Activated T-helper 1 cell treated with anti-CD3 and anti-CD28 coated beads, Interleukin-12 subunit alpha, Interleukin-12 subunit beta, Interleukin-2, Interleukin-4 antibody, amounts not matched to agents 30 ng/mL and 10 ng/mL and 1 ng/mL, durations not matched to agents 14 hours and 24 hours and 36 hours (primary cell): ENCODE measurements at places on chromosomes 1 and 21. TPM values are rescaled to one million over a fixed set of nuclear protein-coding genes. Genes with fewer than 3 reads are reported as not detected.

GRCh38 chr1:94026619-94027380 is 94.1 kb downstream of the ABCA4 start:
- DNase-seq = no peak
- peaks cover 16% of the 10 kb centered on the region for H3K27me3 ChIP-seq
- peaks cover 16% of the 10 kb centered on the region for H3K4me1 ChIP-seq
- no peaks in the 10 kb centered on the region for H3K36me3 ChIP-seq

GRCh38 chr1:201023920-201024624 is 558 bp upstream of the KIF21B start:
- H3K27ac ChIP-seq = no peak overlapping the region
- no peaks in the 10 kb centered on the region for H3K27me3 ChIP-seq
- no peak for DNase-seq

DNA sequence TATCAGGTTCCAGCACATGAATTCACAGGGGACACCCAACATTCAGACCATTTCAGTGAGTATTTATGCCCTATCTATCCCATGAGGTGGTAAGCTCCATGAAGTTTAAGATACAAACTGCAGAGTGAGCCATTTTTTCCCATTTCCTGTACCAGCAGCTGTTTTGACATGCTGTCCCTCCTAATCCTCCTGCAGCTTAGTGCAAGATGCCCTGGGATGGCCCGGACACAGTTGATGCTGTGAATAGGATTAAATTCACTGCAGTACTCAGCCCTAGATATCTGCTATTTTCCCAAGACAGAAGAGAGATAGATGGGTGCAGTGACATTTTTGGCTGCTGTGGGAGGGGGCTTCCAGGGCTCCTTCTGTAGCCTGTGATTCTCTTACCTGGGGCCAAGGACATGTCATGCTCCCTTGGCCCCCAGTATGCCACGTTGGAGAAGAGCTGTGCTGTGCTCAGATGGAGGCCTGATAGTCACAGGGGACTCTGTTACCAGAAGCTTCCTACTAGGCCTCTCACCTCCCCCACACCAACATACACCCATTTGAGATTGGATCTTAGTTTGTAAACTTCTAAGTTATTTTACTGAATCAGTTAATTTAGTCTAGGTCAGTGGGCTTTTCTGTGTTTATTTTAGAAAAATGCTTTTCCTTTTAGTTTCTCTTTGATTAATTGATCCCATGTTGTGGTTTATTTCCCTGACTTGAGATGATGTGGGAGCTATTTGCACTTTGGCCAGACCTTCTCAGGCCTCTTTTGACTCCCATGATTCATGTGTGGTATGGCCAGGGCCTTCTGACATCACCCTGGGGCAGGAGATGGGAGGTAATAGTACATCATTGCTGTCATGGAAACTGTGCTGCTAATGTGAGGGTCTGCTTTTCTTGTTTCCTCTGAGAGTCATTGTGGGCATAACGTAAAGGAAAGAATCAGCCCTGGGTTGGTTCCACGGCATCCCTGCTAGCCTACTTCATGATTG is 92.6 kb downstream of the ST3GAL3 start:
- no peak overlapping the region for H3K4me3 ChIP-seq
- no peaks in the 10 kb centered on the region for H3K27me3 ChIP-seq
- H3K4me1 ChIP-seq = peaks cover 12% of the 10 kb centered on the region
- DNase-seq = no peak
- H3K36me3 ChIP-seq = peaks cover 1% of the 10 kb centered on the region
- no peak overlapping the region for H3K27ac ChIP-seq

ELF3 gene
- total RNA-seq = 0.23 and 0.59 TPM in 2 replicates

DNA sequence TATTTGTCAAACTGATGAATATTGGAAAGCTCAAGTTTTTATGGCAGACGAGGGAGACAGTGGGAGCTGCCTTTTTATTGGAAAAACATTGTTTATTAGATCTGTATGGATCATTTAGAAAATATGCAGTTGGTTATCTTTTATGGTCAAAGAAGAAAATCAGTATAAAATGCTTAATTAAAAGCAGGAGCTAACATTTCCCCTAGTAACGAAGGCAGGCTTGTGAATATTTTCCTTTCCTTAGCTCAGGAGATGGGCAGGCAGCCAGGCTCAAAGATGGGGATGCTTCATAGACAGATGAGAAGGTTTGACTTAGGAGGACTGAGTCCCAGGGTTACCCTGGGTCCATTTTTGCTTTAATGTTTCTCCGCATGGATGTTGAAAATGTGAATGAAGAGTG is 26.0 kb downstream of the ROR1 start:
- H3K4me3 ChIP-seq = no peak overlapping the region
- no peaks in the 10 kb centered on the region for H3K36me3 ChIP-seq
- DNase-seq = no peak
- no peak overlapping the region for H3K27ac ChIP-seq

GRCh38 chr1:245310571-245311531 is 156.1 kb downstream of the KIF26B start:
- no peak overlapping the region for H3K27ac ChIP-seq
- peaks cover 11% of the 10 kb centered on the region for H3K4me1 ChIP-seq
- no peaks in the 10 kb centered on the region for H3K36me3 ChIP-seq
- peaks cover 3% of the 10 kb centered on the region for H3K27me3 ChIP-seq

- H3K4me3 ChIP-seq = no peak overlapping the region
- H3K36me3 ChIP-seq = no peaks in the 10 kb centered on the region
- H3K4me1 ChIP-seq = no peaks in the 10 kb centered on the region
- DNase-seq = no peak
These were observed 31.1 kb downstream of the H3-3A start for GRCh38 chr1:226093621-226094020.

PRAMEF18 gene
- total RNA-seq = not detected in 2 replicates
